Islet precursor cell (in vitro differentiated cells): ENCODE measurements at places on chromosomes 7 and 10.
A peak's percentile ranks its signal among the peaks of the same experiment; 100 is the strongest.

DNA sequence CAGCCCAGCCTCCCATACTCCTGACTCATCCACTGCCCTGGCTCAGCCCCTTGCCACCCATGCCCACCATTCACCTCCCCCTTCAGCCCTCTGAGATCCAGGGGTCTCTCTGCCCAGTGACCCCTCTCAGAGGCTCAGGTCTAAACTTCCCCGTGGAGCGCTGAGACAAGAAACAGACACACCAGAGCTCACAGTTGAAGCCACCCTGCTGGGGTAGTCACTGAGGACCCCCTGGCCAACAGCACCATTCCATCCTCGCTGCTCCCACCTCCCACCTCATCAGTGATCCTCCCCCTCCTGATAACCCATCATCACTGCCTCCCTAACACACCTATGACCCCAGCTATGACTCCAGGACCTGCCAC, 100.7 kb downstream of the GRID1 start:
- peak; percentile 38 for DNase-seq

DNA sequence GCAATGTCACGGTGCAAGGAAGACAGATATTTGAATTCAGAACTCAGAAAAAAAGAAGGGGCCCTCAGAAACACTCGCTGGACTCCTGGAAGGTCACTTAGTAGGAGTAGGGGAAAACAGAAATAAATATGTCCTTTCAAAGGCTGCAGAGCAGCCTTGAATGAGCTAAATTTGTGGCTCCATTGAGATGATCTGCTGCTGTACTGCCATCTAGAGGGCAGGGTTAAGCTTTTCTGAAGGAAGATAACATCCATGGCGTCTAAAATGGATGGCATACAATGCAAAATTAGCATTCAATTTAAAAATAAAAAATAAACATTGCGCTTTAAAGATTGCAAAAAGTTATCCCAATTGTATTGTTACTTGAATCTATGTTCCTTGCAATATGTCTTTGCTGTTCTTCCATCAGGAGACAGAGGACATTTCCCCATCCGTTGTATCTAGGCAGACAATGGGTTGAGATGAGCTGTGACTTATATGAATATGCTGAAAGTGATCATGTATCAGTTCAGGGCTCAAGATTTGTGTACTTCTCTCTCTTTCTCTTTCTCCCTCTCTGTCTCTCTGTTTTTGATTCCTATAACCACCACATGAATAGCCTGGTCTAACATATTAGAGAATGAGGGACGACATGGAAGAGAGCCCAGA, 642.2 kb downstream of the SH2D4B start:
- DNase-seq = peak; percentile 63

- DNase-seq = peak; percentile 81
Observed at GRCh38 chr7:22572292-22572691, 72.3 kb upstream of the STEAP1B start.

DNA sequence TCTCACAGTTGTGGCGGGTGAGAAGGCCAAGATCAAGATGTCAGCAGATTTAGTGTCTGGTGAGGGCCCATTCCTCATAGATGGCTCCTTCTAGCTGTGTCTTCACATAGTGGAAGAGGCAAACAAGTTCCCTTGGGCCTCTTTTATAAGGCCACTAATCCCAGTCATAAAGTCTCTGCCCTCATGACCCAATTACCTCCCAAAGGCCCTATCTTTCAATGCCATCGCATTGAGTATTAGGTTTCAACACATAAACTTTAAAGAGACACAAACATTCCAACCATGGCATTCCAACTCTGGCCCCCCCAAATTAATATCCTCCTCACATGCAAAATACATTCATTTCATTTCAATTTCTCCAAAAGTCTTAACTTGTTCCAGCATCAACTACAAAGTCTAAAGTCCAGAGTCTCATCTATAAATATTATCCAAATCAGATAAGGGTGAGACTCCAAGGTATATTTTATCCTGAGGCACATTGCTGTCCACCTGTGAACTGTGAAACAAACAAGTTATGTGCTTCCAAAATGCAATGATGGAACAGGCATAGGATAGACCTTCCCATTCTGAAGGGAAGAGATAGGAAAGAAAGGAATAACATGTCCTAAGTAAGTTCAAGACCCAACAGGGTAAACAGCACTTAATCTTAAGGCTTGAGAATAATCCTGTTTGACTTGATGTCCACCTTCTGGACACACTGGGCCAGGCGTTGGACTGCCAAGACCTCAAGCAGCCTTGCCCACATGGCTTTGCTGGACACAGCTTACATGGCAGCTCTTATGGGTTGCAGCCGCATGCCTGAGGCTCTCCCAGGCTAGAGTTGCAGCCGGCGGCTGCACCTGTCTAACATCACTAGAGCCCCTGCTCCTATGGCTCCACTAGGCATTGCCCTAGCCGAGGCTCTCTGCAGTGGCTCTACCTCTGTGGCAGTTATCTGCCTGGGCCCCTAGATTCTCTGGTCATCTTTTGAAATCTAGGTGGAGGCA, 312.8 kb downstream of the TNS3 start:
- no peak for DNase-seq

- DNase-seq = peak; percentile 39
Observed at GRCh38 chr7:51251290-51251689, 65.3 kb downstream of the COBL start.

DNA sequence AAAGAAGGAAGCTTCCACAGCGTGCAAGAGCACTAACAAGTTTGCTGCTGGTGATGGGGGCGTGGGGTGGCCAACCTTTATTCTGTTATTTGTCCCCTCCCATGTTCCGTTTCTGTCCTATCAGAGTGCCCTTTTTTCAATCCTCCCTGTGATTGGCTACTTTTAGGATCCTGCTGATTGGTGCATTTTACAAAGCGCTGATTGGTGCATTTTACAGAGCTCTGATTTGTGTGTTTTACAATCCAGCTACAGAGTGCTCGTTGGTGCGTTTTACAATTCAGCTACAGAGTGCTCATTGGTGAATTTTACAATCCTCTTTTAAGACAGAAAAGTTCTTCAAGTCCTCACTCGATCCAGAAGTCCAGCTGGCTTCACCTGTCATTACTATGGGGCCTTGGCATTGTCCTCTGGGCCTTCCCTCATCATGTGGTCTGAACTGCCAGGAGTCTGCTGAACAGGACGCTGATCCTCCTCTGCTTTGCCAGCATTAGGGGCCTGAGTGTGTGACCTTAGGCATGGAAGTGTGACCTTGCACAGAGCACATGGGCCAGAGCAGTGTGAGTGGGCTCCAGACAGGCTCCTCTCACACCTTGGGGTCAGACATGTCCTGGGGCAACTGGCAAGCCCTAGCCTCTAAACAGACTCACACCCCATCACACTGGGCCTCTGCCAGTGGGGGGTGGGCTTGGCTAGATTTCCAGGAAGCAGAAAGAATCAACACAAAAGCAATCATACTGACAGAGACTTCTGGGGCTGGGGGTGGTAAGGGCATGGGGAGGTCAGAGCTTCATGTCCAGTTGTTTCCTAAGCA, 167.4 kb downstream of the PTPN20 start:
- peak; percentile 44 for DNase-seq

GRCh38 chr10:13743101-13743693, 156.4 kb downstream of the PRPF18 start:
- DNase-seq = no peak

GRCh38 chr10:31762316-31762715, 166.3 kb downstream of the ARHGAP12 start:
- no peak for DNase-seq

- DNase-seq = no peak
Observed at GRCh38 chr10:118251791-118252190, 90.3 kb downstream of the FAM204A start.

- DNase-seq = no peak
Observed at GRCh38 chr10:131876017-131876416, 24.8 kb upstream of the PPP2R2D start.

DNA sequence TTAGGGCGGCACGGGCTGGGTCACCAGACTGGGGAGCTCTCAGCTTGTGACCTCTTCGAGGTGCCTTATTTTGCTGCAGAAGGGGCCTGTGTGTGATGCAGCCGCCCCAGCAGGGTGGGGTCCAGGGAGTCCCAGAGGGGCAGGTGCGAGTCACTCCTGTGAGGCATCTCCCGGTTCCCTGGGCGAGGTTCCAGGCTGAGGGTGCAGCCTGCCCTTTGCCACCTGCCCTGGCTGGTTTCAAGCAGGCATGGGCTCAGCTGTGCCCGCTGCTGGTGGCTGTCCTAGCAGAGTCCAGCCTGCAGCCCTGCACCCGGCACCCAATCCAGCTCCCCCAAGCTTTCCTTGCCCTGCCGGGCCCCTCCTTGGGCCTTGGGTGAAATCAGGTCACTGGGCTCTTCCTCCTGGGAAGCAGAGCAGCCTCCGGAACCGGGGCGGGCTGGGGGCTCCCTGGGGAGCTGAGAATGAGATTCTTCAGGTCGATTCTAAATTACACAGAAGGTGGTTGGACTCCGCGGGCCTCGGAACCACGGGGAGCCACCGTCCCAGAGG, 64.8 kb downstream of the PWWP2B start:
- no peak for DNase-seq

DNA sequence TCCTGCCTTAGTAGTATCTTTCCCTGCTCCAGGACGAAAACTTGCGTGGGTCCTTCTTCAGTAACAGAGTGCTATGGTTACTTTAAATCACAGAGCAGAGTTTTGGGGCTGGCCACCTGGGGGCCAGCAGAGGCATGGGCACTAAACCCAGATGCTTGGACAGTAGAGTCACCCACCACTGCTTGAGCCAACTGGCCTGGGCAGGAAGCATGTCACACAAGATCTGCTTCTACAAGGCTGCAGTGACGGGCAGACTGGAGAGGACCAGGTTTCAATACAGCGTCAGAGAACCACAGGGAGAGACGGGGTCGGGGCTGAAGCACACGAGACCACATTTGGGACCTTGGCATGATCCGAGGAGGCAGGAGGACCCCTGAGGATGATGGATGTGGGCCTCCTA, 14.3 kb upstream of the DMBT1 start:
- no peak for DNase-seq

- DNase-seq = no peak
Observed at GRCh38 chr7:33873981-33874750, 31.2 kb upstream of the BMPER start.

DNA sequence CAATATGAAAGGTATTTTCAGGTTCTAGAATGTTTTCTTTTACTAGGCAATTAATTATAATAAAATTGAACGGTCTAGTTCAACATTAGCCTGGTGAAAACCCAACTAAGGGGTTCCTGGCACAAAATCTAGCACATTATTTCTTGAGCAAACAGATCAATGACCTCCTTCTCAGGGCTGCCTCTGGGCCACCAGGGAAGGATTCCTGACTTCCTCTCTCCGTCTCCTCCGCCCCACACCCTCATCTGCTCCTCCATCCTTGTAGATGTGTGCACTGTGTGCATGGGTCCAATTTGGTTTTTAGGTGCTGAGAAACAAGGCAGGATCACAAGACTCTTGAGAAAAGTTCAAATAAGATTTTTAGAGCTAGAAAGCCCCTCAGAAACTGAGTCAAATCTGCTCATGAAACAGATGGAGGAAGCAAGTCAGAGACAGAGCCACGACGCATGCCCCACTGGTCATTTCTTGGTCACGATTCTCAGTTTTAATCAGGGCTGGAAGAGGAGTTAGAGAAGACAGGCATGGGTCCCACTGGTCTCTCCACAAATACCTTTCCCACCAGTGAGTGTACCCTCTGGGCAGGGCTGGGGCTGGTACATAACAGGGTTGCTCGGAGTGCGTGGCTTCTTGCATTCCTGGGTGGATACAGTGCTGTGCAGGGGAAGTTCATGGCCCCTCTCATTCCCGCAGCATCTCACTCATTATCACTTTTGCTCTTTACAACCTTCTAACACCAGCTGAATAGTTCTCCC, 3.8 kb downstream of the TRPV6 start:
- DNase-seq = peak; percentile 59

GRCh38 chr7:14875941-14876587, 26.5 kb downstream of the DGKB start:
- DNase-seq = no peak

- no peak for DNase-seq
Observed at GRCh38 chr10:37222046-37222445, 96.6 kb downstream of the ANKRD30A start.

DNA sequence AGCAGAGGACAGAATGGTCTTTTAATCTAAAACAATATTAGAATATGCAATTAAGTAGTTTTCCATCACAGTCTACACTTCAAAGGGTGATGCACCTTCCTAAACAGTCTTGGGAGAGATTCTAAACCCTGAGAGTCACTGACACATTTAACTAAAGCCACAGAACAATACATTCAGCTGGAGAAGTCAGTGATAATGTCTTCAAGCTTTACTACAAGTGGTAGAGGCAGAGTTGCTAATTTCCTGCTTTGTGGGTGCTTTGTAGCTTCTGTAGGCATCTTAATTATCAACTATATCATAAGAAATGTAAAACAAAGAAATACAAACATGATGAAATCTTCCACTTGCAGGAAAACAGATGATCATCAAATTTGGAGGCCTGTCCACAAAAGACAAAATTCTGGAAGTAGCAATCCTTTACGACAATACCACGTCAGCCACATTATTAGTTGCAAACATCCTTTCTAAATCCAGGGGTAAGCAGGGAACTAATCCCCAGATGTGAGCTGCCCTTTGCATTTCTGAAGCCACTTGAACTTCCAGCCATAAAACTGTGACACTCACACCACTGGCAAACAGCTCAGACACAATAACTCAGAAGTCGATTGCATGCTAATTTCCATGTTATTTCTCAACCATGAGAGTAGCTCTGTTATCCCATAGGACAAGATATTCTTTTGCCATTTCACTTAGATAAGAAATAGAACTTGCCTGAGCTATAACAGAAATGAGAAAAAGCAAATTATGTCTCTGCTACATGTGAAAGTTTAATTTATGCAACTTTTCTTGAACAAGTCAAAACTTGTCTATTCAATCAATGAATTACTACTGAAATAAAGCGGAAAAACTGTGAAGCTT, 212.2 kb downstream of the FAM107B start:
- no peak for DNase-seq

GRCh38 chr7:23380961-23381360, 81.8 kb downstream of the MALSU1 start:
- DNase-seq = no peak

GRCh38 chr7:41880107-41880506, 177.2 kb upstream of the INHBA start:
- DNase-seq = peak; percentile 91

DNA sequence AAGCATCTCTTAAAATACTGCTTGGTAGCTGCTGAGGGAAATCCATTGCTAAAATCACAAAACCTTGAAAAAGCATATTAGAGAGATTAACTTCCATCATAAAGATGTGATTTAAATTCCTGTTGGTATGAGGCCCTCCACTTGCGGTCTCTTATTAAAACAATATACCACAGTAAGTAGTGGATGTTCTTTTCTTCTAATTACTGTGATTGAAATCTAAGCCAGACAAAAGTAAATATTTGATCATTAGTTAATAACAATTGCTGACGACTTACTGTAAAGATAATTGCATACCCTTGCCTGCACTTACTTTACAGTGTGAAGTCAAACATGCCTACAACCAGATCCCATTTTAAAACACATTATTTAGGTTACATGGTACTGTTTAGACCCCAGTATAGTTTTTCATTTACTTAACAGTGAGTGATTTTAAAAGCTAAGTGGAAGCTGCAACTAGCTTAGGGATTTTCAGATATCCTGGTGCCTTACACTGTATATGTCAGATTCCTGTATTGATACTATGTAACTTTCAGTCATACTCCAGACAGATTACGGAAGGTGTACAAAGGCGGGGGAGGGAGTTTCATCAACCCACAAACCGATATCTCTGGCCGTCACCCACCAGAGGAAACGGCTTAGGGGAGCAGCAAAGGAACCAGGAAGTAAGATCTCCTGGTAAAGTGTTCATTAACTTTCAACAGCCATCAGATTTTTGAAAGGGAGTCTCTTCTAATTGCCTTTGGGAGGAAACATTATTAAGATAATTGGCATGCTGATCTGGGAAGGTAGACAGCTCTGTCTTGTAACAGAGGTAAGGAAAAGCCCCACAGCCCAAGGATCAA, 986 bp downstream of the NRP1 start:
- DNase-seq = no peak
